ENCODE measurements at places on chromosomes 4 and X.

DNA sequence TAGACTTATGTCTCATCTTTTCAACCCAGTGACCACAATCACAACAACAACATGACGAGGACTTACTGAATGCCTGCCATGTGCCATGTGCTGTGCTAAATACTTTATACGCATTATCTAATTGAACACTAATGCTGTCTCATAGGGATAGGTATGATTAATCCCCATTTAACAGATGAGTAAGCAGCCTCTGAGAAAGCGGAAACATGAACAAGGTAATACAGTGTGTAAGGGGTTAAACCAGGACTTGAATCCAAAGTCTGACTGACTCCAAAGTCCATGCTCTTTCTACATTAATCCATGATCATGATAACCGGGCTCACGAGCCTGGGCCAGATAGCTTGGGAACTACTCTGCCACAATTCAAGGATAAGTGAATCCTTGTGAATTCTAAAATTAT is 105.3 kb upstream of the MBNL3 start:
- DNase-seq = no peak

DNA sequence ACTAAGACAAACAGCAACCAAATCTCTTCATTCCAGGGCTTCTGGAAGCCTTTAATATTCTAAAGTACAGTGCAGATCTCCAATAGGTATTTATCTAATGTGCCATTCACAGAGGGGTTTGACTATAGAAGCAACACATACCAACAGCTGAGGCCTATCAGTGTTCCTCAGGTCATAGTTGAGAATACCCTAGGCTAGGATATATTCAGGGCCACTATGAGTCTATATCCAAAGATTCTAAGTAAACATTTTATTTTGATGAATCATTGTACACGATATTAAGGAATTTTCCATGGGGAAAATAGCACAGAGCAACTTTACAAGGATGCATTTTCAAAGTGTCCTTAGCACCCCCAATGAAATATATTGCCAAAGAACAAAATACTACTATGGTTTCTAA is 9.7 kb downstream of the SMIM10 start:
- DNase-seq = no peak

DNA sequence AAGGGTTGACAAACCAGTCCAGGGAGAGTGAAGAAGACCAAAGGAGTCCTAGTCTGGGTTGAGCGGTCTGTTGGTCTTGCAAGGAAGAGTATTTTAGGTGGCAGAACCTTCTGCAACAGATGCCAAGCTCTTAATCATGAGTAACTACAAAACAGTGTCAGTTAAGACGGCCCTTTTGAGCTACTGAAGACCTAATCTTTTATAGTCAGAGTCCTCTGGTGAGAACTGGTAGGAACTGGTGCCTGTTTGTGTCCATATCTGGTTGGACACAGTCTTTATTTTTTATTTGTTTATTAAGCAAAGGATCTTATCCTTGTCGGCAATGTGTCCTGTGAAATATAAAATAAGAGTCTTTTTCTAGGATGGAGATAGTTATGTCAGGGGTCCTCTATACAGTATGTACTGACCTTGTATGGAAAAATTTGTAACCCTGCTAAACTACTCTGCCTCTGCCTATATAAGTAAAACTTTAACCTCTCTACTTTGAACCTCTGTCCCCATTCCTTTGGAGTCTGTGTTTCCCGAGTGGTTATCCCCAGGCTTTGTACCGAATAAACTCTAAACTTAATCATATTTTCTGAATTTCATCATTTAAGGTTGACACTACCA is 47.1 kb downstream of the FAM13A start:
- DNase-seq = no peak

GRCh38 chr4:30904215-30904555 is 184.0 kb downstream of the PCDH7 start:
- no peak for DNase-seq

DNA sequence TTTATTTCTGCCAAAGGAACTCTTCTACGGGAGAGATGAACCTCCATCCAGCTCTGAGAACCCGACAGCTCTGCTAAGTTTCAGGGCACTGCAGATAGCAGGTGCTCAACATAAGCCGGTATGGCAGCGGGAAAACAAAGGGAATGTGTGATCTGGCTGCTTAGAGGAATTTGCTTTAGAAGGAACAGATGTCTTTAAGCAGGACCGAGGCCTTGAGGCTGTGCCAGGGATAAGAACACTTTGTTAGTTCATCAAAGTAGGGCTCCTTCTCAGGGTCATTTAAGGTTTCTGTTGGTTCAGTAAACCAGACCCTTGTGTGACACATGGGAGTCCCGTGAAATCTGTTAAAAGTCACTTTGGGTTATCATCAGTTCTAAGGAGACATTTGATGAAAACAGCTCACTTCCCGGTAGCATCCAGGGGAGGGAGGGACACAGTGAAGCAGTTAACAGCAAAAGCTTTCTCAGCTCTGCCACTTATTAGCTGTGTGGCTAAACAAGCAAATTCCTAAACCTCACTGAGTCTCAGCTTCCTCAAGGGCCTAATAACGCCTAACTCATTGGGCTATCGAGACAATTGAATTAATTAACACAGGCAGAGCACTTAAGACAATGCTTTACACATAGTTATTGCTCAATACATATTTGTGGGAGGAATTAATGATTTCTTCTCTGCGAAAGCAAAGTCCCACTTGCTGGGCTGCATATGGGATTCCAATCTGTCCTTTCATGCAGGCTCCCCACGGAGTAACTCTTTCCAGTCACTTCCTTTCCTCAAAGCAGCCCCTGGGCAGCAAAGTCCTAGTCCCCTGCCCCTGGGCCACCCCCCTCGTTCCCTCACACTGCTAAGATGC is 2.9 kb upstream of the FTSJ1 start:
- no peak for DNase-seq

DNA sequence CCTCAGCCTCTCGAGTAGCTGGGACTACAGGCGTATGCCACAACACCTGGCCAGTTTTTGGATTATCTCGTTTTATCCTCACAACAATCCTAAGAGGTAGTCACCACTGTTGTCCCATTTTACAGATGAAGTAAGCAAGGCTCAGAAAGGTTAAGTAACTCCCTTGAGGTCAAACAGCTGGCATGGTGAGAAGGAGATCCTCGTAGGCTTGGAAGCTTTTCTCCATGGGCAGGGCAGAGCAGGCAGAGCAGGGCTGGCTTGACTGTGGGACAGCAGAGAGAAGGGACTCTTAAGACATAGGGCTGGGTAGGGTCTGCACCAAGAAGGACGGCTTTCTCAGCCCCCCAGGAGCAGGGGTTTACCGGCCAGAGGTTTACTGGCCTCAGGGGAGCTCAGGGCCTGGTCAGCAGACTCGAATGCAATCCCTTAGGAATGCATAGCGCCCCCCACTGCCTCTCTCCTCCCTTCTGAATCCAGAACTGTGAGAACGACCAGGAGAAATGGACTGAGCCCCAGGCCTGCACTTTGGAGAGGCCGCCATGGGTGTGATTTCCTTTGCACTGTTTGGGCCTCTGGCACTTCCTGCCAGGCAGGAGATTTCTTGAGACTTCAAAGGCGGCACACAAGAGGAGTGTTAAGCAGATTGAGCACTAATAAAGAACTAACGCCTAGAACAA is 14.0 kb upstream of the CDKN2AIP start:
- no peak for DNase-seq

- no peak for DNase-seq
These were observed 26.2 kb downstream of the ZNF330 start for GRCh38 chr4:141246683-141247429.

GRCh38 chr4:133058701-133059100 is 90.4 kb upstream of the PCDH10 start:
- DNase-seq = no peak

GRCh38 chr4:85772470-85772869 is 297.5 kb downstream of the ARHGAP24 start:
- no peak for DNase-seq

- no peak for DNase-seq
These were observed 41.3 kb upstream of the PRKG2 start for GRCh38 chr4:81256059-81256970.

DNA sequence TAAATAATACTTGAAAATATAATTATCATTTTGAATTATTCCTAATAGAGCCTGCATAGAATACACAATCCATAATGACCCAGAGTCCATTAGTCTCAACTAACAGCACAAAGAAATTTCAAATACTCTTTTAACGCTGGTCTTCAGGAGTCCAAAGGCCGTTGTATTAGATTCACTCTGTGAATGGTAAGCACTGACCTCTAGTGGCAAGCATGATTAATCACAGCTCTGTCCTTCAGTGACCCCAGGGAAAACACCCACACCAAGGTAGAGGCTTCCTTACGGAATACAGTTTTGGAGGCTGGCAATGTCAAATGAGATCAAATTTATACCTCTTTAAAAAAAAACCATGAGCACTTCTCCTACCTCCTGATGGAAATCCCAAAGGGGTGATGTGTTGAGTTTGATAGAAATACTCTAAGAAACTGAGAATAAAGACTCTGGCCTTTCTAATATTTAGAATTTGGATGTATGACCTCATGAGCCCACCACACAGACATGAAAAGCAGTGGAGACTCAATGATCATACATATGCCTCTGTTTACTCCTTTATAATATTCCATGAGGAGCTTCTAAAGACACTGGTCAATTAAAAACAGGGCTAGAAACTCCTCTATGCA is 147.2 kb upstream of the DKK2 start:
- no peak for DNase-seq

- DNase-seq = no peak
These were observed 7.0 kb downstream of the ENOX2 start for GRCh38 chrX:130896026-130896425.

DNA sequence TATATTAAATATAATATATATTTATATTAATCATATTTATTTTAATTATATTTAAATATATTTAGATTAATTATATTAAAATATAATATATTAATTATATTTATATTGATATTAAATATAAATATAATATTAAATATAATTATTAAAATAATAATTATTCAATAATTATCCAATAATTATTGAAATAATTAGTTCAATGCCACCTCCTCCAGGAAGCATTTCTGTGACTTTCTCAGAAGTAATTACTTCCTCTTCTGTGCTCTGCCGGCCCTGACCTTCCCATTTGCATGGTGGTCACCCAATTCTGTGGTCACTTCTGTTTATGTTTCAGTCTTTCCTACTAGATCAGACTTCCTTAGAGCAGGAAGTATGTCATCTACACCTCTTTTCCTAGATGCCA is 45.8 kb downstream of the EVC2 start:
- no peak for DNase-seq

GRCh38 chrX:133609166-133609565 is 193.9 kb upstream of the GPC4 start:
- DNase-seq = no peak

- no peak for DNase-seq
These were observed 22.4 kb downstream of the RAB40AL start for GRCh38 chrX:102959471-102959870.

- no peak for DNase-seq
These were observed 91.2 kb upstream of the FAM47C start for GRCh38 chrX:36916941-36917340.

- DNase-seq = no peak
These were observed 334 bp upstream of the POU4F2 start for GRCh38 chr4:146638333-146638785.

GRCh38 chr4:17562157-17562556 is 14.8 kb upstream of the LAP3 start:
- DNase-seq = no peak

DNA sequence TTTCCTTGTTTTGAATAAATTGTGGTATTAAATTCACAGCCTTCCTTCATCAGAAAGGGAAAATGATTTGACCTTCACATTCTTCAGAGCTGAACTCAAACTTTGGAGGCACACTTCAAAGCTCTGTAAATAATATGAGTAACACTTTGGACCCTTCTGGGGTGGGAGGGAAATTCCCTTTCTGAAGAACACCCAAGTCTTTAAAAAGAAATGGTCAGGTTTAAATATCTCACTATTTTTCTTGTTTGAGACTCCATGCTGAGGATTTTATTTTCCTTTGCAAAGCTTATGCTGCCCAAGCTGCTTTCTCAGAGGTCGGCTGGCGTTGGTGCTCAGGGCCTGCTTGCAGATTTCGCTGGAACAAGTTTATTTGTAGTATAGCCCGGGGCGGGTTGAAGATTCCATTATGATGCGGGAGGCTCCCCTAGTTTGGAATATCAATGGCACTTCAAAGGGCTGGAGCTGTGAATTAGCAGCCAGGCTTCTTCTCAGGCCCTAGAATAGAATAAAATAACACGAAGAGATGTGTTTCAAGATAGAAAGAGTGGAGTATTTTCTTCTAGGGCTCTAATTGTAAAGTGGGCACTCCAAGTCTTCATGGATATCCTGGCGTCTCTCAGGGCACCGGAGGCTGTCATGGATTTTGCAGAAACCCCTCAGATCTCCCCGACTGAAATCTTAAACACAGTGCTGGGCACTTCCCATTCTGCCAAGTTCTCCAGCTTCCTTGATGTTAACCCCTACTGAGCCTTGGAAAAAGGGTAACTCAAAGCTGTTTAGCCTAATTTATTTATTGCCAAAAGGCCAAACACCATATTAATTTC is 315.6 kb downstream of the GPAT3 start:
- no peak for DNase-seq

DNA sequence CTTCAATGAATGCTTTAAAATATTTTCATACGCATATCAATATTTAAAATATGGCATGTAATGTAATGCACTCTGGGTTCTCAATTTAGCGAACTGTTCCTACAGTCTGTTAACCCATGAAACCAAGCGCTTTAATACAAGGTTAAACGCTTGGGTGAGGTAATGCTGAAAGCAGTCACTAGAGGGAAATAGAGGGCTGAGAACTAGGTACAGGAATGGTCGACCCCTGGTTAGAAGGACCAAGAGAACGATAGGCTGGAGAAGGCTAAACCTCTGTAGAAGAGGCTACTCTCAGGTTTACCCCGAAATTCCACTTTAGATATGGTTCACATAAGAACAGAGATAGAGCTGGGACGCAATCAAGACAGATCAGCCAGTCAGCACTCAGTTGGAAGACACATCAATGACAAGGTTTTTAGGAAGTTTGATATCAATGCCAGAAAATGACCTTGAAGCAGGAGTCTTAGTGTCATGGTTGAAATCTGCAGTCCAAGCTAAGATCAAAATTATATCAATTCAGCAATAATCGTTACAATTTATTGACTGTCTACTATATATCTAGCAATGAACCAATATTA is 26.9 kb downstream of the ARSJ start:
- no peak for DNase-seq

DNA sequence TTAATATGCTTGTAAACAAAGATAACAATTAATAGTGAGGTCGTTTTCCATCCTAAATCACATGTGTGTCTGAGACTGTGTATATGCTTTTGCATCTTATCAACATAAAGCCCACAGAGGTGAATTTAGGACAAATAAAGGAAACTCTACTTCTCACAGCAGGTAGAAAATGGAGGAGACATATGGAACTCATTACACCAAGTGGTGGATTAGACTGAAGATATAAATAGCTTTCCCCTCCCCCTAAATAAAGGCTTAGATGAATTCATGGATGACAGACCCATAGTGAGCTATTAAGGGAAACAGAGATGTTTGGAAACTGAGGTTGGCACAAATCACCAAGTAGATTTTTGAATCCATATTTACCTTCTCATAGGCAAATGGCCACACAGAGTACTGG is 79.7 kb downstream of the GRIA3 start:
- no peak for DNase-seq
